ENCODE measurements at places on chromosomes 4 and X.

DNA sequence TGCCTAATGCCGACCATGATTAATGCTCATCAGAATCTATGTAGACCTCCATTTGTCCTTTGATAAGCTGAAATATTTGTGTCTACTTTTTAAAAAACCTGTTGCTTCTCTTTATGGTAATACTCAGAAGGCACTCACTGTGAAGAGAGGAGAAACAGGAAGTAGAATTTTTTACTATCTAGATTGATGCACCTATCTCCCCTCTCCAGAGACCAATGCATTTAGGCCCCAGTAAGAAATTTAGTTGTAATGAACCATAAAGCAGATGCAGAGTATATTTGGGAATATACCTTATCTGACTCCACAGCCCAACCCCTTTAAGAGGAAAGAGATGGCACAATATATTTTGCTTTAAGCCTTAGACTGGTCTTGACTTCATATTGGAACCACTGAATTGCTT lies 11.1 kb downstream of the TBL1X start:
- no peak for DNase-seq

DNA sequence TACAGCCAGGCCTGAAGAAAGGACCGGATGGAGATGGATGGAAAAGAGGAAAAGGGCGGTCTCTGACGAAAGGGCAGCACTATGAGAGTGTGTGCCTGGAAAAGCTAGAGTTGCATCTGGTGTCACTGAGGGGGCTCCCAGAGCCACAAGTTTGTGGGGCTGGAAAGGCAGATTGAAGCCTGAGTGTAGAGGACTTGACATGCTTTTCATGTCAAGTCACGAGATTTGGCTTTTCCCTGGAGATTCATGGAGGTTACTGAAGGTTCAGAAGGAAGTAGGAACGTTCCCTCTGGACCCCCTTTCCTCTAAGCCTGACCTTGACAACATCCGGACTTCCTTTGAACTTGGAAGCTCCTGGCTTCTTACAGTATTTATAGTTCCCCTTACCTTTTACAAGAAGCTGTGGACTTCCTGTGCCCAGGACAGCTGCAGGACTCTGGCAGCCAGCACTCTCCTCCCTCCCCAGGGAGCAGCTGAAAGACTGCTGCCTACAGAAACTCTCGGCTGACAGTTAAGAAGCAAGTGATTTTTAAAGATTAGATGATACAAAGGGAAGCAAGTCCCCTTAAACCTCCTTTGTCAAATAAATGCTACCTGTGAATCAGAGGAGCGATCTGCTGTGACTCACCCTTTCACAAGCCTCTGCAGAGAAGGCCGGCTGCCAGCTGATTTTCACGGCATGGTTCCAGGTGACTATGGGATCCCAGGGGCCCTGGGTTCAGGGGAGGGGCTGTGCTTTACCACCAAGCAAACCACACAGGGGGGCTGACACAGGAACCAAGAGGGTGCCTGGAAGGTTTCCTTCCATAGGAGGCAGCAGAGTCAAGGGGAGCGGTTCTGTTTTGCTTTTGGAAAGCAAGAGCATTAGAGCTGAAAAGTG lies 72.9 kb upstream of the STIM2 start:
- peak; percentile 28 for DNase-seq

GRCh38 chrX:70998411-70999027 lies 67.6 kb upstream of the SLC7A3 start:
- DNase-seq = peak; percentile 66

DNA sequence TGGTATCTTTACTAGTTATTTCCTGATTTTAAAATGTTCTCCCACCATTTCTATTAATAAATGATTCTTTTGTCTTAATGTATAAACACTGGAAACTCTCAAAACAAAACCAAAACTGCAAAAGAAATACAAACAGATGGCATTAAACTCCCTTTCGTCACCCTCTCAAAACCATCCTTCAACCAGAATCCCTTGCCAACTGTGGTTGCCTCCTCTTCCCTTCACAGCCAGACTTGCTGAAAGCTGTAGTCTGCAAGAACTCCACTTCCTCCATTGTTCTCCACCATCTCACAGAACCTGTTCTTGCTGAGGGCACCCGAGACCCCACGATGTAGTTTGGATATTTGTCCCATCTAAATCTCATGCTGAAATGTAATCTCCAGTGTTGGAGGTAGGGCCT lies 96.5 kb downstream of the WWC2 start:
- DNase-seq = no peak

DNA sequence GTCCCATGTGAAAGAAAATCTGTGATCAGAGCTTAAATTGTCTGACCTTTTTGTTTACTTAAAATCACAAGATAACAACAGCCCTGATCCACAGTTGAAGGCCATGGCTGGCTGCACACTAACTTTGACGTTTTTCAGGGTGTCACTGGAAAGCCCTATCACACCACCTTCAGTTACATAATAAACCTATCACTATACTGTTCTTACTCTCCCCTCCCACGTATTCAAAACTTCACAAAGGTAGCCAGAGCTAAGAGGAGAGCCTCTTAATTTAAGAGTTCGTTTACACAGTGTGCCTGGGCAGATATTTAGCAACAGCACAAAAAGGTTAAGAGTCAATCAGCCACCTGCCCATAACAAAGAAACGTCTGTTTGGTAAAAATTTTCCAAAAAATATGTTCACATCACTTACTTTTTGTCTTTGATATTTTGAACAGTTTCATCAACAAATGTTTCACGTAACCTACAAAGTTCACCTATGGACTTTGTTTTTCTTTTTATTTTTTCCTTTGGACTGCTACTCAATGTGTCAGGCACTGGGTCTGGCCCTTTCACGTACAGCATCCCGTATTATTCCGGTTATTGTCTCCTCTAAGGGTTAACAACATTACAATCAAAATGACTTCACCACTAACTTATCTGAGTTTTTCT lies 25.0 kb downstream of the RFC1 start:
- no peak for DNase-seq

DNA sequence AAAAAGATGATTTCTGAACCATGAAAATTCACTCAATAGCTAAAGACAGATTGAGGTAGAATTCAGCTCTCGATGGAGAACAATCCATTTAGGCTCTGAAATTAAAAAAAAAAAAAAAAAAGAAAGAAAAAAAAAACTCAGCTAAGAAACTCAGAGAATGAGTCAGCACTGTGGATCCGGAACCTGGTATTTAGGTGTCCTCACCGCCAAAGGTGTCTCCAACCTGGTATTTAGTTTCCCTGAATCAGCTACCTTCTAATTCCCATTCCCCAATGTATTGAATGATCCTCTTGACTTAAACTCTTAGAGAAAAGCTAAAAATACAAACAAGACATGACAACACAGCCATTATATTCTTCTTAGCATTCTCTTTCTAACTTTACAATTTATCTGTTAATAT lies 150.3 kb upstream of the RASGEF1B start:
- no peak for DNase-seq

GRCh38 chr4:31692399-31692940 lies 972.3 kb downstream of the PCDH7 start:
- no peak for DNase-seq

DNA sequence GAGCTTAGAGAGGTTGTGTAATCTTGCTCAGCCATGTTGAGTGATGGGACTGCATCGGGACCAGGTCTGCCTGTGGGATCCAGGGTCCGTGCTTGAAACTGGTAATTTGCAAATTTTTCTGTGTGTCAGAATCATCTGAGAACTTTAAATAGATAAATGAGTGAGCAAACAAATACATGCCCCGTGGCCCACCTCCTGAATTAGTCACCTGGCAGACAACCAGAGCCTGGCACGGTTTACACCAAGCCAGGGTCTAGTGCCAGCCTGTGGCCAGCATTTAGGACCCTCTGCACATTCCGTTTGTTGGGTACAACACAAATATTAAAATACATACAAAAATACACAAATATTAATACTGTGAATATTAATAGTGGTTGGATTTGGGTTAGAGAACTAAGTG lies 90.6 kb upstream of the STOX2 start:
- no peak for DNase-seq

DNA sequence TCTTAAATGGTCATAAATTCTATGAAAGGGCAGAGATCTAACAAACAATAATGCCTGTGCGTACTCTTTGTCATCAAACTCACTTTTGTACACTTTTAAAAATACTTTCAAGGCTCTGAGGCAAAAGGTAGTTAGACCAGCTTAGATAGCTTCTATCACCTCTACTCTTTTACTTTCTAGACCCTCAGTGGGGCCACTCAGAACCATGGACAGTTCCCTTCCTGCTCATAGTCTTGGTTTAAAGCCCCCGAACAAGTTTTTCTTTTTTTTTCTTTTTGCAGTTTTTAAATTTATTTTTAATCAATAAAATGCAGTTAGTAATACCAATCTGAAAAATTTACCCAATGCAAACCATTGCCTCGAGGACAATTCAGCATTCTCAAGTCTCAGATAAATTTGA lies 460.5 kb upstream of the CNKSR2 start:
- DNase-seq = peak; percentile 43

DNA sequence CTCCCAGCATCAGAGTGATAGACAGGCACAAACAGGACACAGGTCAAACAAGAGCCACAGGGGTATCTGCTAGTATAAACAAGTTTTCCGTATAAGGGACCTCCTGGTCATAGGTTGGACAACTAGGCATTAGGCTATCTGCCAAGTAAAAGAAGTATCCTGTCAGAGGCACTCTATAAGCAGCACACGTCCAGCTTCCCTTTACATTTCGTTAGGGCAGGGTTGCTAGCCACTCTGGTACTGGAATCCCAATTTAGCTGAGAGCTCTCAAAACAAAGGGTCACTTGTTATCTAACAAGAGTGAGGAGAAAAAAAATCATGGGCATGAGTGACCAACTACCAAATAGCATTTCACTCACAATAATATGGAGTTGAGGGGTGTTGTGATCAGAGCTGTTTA lies 780.7 kb upstream of the DIAPH2 start:
- DNase-seq = no peak

DNA sequence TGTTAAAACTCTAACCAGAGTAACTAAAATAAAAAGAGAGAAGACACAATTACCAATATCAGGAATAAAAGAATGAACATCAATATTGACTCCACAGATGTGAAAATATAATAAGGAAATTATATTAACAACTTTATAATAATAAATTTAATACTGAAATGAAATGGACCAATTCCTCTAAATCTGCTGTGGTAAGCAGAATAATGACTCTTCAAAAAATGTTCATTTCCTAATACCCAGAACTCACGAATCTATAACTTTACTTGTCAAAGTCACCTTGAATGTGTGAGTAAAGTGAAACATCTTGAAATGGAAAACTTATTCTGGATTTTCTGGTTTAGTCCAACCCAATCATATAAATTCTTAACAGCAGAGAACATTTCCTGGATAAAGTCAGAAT lies 1391.1 kb downstream of the FAM133A start:
- DNase-seq = no peak

- DNase-seq = no peak
These were observed 451.1 kb upstream of the FAT1 start for GRCh38 chr4:187174749-187175148.

DNA sequence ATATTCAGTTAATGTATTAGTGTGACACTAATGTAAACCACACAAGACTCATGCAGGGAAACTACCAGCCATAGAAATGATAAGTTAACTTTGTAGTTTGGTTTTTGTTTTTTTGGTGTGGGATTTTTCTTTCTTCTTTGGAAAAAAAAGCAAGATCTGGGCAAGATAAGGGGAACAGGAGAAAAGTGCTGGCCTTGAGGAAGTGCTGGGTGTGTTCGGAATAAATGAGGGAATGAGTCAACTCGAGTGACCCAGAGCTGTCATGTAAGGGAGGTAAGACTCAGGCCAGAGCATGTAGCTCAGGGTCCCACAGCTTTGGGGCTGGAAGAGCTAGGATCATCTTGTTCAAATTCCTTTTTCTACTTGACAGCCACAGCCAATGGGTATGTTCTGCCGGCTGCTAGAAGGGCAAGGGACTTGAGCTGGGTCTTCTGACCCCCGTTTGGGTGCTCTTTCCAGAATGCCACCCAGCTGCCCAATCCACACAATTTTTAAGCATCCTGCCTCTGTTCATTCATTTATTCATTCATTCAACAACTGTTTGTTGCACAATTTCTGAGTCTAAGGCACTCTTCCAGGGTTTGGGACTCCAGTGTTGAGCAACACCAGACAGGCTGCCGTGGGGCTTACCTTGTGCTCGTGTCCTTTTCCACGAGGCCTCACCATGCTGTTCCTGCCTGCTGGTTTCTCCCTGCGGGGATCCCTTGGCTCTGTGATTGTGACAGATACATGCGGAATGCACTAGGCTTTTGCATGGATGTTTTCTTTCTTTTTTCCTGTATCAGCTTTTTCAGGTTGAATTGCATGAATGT lies 54.5 kb downstream of the CLDN34 start:
- no peak for DNase-seq

GRCh38 chr4:68272380-68272779 lies 26.9 kb upstream of the TMPRSS11B start:
- peak; percentile 31 for DNase-seq

DNA sequence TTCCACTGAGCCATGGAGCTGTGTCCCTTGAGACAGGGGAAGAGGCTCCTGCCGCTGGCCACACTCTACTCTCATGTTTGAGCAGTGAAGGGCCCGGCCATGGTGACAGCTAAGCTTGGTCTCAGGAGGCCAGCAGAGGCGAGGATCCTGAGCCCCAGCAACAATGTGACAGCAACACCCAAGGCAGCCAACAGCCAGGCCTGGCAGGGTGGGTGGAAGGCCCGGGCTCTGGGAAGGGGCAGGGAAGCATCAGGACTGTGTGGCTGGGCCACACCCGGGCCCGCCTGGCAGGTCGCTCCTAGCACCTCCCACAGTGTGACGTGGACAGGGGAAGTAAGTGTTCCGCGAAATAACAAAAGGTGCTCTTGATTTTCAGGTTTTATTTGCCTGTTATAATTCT lies 24.8 kb downstream of the L1CAM start:
- DNase-seq = no peak

DNA sequence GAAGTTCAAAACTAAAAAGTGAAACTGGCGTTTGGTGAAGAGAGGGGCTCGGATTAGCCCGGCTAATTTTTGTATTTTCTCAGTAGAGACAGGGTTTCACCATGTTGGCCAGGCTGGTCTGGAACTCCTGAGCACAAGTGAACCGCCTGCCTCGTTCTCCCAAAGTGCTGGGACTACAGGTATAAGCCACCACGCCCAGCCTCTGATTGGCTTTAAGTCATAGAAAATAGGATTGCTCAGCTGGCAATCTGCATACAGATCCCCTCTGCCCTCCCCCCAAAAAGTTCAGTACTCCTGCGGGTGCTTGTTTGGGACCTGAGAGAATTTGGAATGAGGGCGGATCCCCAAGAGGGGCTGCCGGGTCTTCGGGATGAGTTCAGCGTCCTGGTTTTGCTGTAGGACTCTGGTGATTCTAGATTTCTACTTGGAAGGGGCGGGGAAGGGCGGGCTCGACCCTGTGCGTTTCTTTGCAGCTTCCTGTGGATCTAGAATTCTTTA lies 537 bp upstream of the PRKX start:
- DNase-seq = peak; percentile 17

DNA sequence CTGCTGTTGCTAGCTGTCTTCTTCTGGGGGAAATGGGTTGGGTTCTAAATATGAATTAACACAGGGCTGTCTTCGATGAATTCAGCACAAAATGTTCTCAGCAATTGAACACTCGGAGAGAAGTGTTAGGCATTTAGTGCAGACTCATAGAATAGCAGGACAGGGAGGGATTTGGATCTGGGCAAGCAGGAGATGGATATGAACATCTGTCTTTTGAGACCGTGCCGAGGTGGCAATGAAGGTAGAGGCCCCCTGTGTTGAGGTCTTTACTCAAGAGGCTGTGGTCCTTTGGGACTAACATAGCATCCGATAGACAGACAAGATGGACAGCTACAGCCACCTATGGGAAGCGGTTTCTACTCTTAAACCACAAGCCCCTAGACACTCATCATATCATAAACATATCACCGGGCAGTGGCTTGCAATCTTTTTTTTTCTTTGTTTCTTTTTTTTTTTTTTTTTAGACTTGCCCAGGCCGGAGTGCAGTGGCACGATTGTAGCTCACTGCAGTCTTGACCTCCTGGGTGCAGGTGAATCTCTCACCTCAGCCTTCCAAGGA lies 6.7 kb downstream of the CD99 start:
- no peak for DNase-seq
